ENCODE measurements at places on chromosomes 1 and 21.

- DNase-seq: no peak
These were observed 111.9 kb upstream of the F3 start for GRCh38 chr1:94653454-94653853.

GRCh38 chr1:84634536-84635205, 55.6 kb downstream of the SSX2IP start:
- no peak for DNase-seq

DNA sequence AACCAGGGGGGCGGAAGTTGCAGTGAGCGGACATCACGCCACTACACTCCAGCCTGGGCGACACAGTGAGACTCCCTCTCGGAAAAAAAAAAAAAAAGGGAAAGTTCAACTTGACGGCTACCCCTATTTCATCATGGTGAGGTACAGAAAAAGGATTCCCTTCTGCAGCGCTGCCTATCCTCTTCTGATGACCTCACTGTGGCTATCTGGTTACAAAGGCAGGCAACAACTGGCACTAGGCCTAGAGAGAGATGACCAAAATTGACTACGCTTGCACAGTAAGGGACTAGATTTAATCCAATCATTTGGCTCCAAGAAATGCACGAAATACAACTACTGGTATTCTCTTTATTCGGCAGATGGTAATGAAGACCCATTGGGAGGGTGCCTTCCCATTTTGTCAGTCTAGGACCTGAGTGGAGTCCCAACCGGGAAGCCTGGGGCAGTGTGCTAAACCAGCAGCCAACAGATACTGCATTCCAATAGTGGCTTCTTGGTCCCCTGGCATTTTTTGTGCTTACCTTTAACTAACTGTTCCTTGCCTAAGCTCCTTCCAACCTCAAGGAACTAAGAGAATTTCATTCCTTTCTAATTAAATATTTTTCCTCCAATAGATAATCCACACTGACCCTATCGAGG, 36.6 kb downstream of the ITPKB start:
- DNase-seq: no peak

- no peak for DNase-seq
These were observed 90.5 kb downstream of the LAMC2 start for GRCh38 chr1:183276386-183277080.

Measured in activated CD8-positive, alpha-beta T cell treated with anti-CD3 and anti-CD28 coated beads, Interleukin-2, amount 10 ng/mL, durations not matched to agents 7 days and 5 days (primary cell).